Nephron progenitor cell (in vitro differentiated cells): ENCODE measurements at places on chromosomes 4 and X.

DNA sequence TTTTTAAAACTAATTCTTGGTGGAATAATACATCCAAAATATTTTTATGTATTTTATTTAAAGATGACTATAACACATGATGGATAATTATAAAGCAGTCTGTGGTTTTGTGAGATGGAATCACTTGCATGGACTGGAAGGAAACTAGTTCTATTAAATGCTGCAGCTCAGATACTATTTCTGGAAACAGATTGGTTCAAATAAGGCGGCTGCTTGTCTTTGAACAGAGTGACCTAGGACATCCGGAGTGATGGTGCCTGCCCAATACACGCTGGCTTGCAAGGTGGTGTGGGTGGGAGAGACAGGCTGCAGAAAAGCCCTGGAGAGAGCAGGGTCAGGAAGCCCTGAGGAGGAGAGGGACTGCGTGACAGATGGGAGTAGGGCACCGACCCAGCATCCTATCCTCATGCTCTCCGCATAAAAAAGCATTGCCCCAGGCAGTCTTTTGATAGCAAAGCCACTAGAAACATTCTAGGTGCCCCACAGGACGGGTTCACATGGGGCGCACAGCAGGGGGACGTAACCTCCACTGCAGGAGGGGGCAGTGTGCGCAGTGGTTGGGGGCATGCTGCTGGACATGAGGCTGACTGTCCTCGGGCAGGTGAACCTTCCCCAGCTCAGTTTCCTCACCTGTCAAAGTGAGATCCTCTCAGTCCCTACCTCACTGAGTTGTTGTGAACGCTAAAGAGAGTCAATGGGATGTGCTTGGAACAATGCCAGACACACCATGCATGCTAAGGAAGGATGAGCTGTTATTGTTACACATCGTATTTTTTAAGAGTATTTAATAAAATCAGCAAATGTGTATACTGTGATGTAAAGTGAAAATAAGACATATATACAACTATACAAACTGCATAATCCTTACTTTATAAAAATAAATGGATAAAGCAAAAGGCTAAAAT, 71.3 kb downstream of the EVC2 start:
- DNase-seq, result no peak

GRCh38 chr4:113260688-113261087, 211.2 kb downstream of the ANK2 start:
- DNase-seq, result no peak

- DNase-seq, result no peak
These were observed 106.6 kb downstream of the RASL11B start for GRCh38 chr4:52968691-52969090.

- DNase-seq, result no peak
These were observed 21.8 kb downstream of the TLR2 start for GRCh38 chr4:153705743-153706468.

DNA sequence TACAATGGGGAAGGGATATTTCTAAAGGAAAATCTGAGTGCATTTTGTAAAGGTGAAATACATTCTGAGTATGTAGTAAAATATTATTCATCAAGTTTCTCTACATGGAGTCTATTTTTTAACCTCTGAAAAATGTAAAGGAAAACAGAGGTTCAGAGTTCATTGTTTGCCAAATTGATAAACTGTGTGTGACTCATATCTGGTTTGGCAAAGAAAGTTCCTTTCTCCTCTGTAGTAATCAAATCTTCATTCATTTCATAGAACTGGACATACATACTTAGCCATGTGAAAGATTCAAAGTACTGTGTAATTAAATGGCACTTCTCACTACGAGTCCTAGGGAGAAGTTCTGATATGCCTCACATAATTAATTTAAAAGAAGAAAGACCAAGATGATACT, 61.6 kb downstream of the HPGD start:
- DNase-seq, result no peak

- no peak for DNase-seq
These were observed 38.0 kb downstream of the DHRSX start for GRCh38 chrX:2462780-2463179.
